Mammary epithelial cell (primary cell): ENCODE measurements at places on chromosomes 5 and 9. TPM values are rescaled to one million over a fixed set of nuclear protein-coding genes. Genes with fewer than 3 reads are reported as not detected.

The FAM78A gene
- total RNA-seq = 0.67 TPM

The DAB2 gene
- 67.7 TPM for total RNA-seq

The CAMK4 gene
- total RNA-seq = 9.1 and 9.4 TPM in 2 replicates

The AK3 gene
- total RNA-seq = 33.5 and 36.5 TPM in 2 replicates

The SARDH gene
- total RNA-seq = 7.2 TPM

The C7 gene
- total RNA-seq = not detected

The ACSL6 gene
- total RNA-seq = not detected in 2 replicates

The SLIT3 gene
- 14.7 TPM for total RNA-seq

The BTNL8 gene
- total RNA-seq = not detected in 2 replicates

The ADAMTSL1 gene
- 0.33 TPM for total RNA-seq

The PIP5K1B gene
- 0.17 TPM for total RNA-seq

The CDH6 gene
- total RNA-seq = not detected in 2 replicates

GRCh38 chr9:112012026-112012902 is 115.7 kb downstream of the UGCG start:
- DNase-seq = peak; percentile 91

- peak; percentile 11 for DNase-seq
Observed at GRCh38 chr5:148623741-148624140, 30.6 kb downstream of the HTR4 start.

- no peak for DNase-seq
Observed at GRCh38 chr9:100217536-100217935, 118.5 kb downstream of the INVS start.

- DNase-seq = no peak
Observed at GRCh38 chr9:79395755-79396154, 176.0 kb upstream of the TLE4 start.

DNA sequence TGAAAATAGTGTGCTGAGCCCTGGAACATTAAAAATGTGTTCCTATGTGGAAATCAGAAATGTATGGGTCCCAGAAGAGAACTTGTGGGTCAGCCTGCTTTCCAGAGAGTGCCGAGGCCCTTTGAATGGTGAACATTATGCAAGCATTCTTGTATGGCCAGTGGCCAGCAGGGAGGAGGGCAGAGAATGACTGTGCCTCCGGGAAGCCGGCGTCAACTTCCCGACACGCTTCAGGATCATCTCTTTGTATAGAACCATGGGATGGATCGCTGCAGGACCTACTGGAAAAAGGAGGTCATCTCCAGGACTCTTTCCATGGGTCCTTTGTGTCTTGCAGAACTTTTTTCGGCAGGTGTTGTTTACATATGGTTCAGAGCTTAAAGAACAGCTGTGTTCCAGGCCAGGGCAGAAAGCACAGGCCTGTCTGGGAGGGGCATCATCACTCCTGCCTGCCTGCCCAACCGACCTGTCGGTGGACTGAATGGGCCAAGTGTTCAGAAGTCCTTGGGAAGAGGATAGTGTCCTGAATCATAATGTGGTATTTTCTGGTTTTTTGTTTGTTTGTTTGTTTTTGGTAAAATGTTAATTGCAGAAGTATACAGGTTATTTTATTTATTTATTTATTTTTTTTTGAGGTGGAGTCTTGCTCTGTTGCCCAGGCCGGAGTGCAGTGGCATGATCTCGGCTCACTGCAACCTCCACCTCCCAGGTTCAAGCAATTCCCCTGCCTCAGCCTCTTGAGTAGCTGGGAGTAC is 9.0 kb downstream of the PRRC2B start:
- peak; percentile 79 for DNase-seq

DNA sequence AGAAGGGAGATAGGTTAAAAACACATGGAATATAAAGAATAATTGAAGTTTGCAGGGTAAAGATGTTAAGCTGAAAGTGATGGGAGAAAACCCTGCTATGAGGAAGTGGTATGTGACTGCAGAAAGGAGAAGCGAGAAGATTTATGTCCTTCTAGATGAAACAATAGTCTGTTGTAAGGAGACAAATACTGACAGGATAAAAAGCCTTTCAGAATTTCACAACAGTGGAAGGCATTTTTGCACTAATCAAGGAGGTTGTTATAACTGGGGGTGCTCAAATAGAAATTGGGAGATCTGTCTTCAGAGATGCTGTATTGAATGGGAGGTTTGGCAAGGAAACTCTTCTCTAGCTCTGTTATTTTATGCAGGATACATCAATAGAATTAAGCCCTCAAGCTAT is 69.6 kb downstream of the NMUR2 start:
- DNase-seq = no peak

DNA sequence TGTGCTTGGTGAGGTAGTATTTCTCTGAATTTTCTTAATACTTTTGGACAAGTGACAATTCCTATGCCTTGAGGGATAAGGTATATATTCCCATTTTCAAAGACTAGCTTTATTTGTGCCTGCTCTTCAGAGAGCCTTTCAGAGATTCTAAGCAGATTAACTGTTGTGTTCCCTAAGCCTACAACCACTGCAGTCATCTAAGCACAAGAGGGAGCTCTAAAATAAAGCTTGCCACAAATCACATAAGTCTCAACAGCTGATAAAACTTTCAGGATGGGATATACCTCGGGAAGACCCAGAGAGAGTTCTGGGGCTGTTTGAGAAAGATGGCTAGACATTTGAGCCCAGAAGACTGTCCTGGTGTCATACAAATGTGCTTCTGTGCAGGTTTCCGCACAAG is 157.3 kb downstream of the CYLC2 start:
- DNase-seq = no peak

GRCh38 chr9:94665613-94666012 is 26.3 kb upstream of the FBP1 start:
- DNase-seq = no peak

GRCh38 chr5:58459146-58460001 is 512 bp downstream of the PLK2 start:
- peak; percentile 45 for DNase-seq

DNA sequence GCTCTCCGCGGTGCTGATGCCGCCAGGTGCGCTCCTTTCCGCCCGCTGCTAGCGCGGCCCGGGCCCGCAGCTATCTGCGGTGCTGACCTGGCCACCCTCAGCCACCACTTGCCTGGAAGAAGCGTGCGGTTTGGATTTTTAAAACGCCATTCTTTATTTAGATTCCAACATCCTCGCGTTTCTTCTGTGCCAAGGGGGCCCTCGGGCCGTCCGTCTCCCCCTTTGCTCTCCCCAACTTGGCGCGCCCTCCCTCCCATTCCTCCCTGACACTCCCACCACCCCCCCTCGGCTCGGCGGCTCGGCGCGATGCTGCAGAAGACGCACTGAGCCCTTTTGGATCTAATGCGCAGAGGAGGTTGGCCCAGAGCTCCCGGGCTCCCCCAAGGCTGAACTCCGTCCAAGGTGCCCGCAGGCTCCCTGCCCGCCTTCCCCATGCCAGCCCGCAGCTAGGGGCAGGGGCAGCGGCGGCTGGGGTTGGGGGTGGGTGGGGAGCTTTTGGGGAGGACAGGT is at the start of gene BARHL1:
Gene BARHL1, plus strand, starts transcription at position 331 of the 510 bp plus-strand sequence. CDS start 192 bp downstream, outside the sequence.
- no peak for DNase-seq

DNA sequence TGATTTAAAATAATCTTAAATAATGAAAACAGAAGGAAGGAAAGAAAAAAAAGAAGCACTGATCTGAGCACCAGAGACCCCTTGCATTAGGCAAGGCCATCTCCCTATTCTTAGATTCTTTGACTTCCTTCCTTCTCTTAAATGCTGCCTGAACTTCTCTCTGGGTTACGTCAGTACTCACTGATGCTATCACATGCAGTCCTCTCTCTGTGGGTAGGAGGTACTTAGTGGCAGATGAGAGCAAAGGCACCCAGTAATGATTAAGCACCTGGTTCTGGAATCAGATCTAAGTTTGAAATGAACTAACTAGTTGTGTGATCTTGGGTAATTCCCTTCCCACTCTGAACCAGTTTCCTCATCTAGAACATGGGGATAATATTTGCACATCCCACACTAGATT is 110.3 kb upstream of the TBC1D2 start:
- DNase-seq = no peak

DNA sequence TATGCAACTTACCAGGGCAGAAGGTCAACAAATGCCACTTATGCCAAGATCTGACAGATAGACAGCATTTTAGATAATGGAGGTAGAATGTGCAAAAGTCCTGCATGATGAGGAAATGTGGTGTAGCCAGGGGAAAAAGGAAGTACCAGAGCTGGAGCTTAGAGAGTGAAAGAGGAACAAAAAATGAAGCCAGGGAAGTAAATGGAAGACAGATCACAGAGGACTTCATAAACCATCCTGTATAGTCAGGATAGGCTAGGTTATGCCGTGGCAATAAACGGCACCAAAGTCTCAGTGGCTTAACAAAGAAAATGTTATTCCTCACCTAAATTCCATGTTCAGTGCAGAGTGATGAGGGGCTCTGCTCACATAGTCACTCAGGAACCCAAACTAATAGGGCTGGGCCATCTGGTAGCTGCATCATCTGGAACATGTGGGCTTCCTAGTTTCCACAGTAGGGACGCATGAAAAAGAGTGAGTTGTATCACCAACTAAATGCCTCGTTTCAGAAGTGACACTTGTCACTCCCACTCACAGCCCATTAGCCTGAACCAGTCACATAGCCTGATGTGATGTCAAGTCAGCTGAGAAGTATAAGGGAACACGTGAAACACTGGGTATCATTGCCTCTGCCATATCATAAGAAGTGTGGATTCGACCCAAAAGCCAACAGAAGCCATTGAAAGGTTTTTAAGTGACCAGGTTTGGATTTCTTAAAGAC is 70.3 kb downstream of the SH3RF2 start:
- no peak for DNase-seq

GRCh38 chr5:119943148-119943547 is 313.8 kb downstream of the FAM170A start:
- no peak for DNase-seq

DNA sequence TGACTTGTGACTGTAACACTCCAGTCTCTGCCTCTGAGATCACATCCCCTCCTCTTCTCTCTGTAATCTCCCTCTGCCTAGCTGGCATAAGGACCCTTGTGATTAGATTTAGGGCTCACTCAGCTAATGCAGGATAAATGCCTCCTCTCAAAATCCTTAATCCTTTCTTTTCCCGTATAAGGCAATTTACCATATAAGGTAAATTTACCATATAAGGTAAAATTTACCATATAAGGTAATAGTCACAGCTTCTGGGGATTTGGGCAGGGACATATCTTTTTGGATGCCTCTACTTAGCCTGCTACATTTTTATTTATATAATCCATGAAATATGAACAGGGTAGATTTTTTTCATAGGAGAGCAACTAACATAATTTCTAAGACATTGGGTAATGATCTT is 318.0 kb upstream of the PUM3 start:
- no peak for DNase-seq

DNA sequence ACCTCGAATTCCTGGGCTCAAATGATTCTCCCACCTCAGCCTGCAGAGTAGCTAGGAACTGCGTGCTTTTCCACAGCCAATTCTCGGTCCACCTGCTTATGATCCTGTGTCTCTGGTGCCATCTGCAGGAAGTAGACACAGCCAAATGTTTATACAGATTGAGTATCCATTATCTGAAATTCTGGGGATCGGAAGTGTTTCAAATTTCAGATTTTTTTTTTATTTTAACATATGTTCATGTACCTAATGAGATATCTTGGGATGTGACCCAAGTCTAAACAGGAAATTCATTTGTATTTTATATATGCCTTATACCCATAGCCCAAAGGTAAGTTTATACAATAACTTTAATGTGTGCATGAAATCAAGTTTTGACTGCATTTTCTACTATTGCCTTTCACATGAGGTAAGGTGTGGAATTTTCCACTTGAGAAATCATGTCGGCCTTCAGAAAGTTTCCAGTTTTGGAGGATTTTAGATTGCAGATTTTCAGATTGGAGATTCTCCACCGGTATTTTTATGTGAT is 89.5 kb downstream of the ESM1 start:
- DNase-seq = peak; percentile 42

GRCh38 chr9:665296-665695 is 176.2 kb upstream of the DMRT1 start:
- no peak for DNase-seq

- no peak for DNase-seq
Observed at GRCh38 chr5:178439493-178440180, 150.6 kb downstream of the COL23A1 start.

DNA sequence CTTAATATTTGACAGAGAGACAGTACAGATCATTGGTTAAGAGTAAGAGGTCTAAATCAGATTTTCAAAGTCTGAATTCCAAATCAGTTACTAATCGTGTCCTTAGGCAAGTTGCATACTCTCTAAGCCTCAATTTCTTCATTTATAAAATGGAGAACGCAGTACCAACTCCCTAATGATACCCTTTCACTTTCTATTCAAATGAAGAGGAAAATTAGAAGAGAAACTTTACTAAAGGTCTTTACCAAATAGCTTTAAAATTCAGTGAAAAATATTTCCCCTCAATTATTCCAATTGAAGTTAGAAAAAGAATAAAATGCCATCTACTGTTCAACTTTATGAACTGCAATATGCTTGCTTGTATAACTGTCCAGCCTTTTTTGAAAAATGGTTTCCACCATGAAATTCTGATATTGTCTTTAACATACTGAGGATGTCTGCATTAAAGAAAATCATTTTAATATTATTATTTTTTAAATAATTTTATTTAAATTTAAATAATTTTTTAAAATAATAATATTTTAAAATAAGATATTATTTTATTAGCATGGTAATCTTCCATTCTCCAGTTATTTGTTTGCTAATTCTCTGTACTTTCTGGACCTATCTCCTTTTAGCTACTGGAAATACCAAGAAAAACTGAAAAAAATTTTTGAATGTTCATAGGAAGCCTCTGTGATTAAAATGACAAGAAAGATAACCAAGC is 36.0 kb downstream of the POC5 start:
- peak; percentile 40 for DNase-seq

DNA sequence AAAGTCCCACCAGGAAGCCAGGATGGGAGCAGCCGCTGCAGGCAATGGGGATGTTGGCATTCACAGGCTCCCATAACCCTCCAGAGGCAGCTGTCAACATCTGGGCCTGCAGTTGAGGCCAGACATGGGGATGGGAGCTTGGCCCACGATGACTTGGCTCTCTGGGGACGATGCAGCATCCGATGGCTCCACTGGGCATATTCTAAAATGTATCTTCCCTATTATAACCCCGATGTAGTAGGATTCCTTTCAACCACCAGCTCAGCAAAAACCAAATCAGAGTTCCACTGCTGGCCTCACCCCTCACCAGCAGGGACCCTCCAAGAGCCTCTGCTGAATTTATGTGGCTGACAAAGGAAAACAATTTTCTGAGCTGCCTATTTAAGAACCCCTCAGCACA is 7.1 kb downstream of the SPRY4 start:
- DNase-seq = no peak

DNA sequence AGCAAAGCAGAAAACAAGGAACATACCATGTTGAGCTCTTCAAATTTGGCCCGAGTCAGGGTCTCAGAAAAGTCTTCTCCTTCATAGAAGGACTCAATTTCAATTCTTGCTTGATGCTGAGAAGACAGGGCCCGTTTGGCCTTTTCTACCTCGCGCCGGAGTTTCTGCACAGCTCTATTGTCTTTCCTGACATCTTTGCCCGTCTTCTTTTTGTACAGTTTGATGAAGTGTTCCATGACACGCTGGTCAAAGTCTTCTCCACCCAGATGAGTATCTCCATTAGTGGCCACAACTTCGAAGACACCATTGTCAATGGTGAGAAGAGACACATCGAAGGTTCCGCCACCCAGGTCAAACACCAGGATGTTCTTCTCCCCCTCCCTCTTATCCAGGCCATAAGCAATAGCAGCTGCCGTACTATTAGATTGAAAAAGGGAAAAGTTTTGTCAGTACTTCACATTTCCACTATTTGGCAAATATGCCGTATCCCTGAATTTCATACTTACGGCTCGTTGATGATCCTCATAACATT is 2.2 kb downstream of the HSPA5 start:
- no peak for DNase-seq
